Adipocyte (in vitro differentiated cells): ENCODE measurements at places on chromosomes 1 and 21.
A peak's percentile ranks its signal among the peaks of the same experiment; 100 is the strongest.

DNA sequence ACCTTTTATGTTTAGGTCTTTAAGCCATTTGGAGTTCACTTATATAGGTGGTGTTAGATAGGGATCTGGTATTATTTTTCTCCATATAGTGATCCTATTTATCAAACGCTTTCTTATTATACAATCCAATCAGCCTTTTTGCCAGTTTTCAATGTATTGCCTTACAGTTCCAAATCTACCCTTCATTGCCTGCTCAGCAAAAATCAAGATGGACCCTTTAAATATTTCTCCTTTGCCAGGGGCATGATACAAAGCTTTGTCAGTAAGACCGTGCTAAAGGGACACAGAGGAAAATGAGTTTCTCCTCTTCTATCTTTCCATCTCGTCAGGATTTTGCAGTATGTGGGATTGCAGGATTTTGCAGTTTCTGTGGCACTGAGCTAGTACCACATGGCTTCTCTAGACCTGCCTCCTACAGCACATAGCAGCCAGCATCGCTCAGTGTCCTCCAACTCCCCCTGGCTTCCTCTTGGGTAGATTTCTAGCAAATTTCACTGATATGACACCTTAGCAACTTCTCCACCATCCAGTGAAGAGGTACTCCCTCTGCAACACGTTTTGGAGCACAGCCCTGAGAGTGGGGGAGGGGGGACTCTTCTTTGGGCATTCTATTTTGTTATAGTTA is 22.5 kb upstream of the CAP1 start:
- DNase-seq, result no peak

DNA sequence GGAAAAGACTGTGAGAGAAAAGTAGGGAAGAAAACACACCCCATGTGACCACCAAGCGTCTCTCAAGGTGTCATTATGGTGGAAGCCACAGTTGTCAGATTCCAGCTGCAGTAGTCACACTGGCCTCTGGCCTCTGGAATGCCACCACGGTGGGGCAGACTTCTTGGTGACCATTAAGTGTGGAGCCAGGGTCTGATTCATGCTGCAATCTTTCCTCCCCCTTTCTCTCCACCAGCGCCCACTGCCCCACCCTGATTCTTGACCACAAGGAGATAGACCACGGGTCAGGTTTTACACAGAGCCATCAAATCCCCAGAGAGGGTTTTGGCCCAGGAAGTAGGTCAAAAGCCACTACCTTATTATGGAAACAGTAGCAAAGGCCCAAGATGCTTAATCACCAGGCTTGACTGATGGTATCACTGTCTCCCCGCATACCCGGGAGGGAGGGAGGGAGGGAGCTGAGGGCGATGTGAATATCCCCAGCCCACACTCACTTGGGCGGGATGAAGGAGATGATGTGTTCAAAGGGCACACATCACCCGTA is 52.7 kb upstream of the GRHL3 start:
- peak; percentile 54 for DNase-seq

GRCh38 chr1:192793983-192794767 is 14.7 kb upstream of the RGS2 start:
- no peak for DNase-seq

- no peak for DNase-seq
Observed at GRCh38 chr1:160401487-160401805, 1.1 kb downstream of the VANGL2 start.

DNA sequence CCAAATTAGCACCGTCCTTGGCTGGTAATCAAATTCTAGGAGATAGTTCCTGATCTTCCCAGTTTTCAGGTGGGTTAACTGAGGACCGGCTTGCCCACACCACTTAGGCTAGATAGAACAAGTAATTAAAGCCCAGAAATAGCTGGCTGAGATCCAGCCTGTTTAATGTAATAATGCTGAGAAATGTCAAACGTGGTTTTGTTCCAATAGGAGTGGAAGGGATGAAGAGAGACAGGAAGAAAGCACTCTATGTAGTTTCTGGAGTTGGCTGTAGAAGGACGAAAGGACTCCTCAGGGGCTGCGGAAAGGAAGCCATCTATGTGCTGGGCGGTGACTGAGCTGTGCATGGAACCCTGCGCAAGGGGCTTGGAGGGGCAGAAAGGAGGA is 18.6 kb downstream of the NAV1 start:
- peak; percentile 69 for DNase-seq
